ENCODE measurements at places on chromosomes 5 and 9. TPM values are rescaled to one million over a fixed set of nuclear protein-coding genes. Genes with fewer than 3 reads are reported as not detected.

The PIK3R1 gene
- total RNA-seq: 71.4 TPM

The PCDHGC5 gene
- 4.8 TPM for total RNA-seq

The SERF1A gene
- total RNA-seq: 9.1 TPM

The BNC2 gene
- 15.7 TPM for total RNA-seq

The BTNL3 gene
- not detected for total RNA-seq

The OGN gene
- 46.5 TPM for total RNA-seq

The SLC25A2 gene
- 0.35 TPM for total RNA-seq

The CACNA1B gene
- total RNA-seq: 0.41 TPM

The SLC6A3 gene
- 0.41 TPM for total RNA-seq

The TMEM171 gene
- total RNA-seq: 6.9 TPM

The C5orf63 gene
- 6.2 TPM for total RNA-seq

The IFNA21 gene
- not detected for total RNA-seq

The LCN6 gene
- not detected for total RNA-seq

Data from metanephros (tissue), 2 donors.